ENCODE measurements at places on chromosomes 7 and 10. TPM values are rescaled to one million over a fixed set of nuclear protein-coding genes. Genes with fewer than 3 reads are reported as not detected.

DNA sequence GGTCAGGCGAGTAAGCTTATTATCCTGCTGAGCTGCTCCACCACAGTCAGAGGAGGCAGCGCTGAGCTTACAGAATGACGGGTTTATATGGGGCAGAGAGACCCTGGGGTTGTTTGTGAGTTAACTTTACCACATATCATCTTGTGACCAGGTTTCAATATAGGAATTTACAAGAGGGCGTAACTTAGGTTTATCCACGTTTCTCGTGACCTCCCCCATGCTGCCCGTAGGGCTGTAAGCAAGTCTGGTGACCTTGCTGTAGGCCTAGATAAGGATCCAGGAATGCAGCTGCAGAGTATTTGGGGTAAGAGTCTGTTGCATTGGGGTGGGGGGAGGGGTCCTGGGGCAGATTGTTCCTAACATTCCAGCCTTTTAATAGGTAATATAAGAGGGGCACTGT lies 24.6 kb downstream of the SCIN start:
- DNase-seq, result no peak

DNA sequence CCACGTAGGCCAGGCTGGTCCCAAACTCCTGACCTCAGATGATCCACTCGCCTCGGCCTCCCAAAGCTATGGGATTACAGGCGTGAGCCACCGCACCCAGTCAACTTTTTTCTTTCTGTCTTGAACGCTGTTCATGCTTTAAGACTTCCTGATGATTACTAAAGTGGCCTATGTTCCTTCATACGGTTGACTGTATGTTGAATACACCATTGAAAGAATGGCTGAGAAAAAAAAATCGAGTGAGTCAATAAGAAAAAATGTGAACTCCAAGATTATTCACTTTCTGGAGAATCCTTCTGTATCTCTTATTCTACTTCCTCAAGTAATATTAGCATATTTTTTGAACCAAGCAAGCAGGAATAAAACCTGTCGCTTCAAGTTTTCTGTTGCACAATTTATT lies 955.0 kb downstream of the GATA3 start:
- no peak for DNase-seq

- DNase-seq, result no peak
Observed at GRCh38 chr7:148715027-148715426, 16.3 kb downstream of the CUL1 start.

DNA sequence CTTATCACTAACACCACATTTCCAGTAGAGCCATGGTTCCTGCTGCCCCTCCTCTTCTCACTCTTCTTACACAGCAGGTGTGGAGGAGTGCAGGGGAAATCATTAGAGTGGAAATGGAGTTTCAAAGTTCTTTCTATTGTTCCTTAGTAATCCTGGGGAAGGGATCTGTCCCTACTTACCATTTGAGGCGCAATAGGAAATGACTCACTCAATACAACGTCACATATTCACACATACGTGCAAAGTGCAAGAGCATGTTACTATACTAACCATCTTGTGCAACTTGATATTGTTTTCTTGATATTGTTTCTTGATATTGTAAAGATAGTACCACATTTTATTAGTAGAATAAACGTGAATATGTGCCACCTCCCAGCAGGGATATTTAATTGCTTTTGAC lies 1010.2 kb downstream of the DNAJB9 start:
- no peak for DNase-seq

GRCh38 chr10:111126077-111126476 lies 49.2 kb downstream of the ADRA2A start:
- no peak for DNase-seq

- no peak for DNase-seq
Observed at GRCh38 chr7:102320601-102321350, 34.1 kb downstream of the SH2B2 start.

The NODAL gene
- not detected for total RNA-seq

- DNase-seq, result no peak
Observed at GRCh38 chr10:98326621-98327027, 58.6 kb upstream of the LOXL4 start.

DNA sequence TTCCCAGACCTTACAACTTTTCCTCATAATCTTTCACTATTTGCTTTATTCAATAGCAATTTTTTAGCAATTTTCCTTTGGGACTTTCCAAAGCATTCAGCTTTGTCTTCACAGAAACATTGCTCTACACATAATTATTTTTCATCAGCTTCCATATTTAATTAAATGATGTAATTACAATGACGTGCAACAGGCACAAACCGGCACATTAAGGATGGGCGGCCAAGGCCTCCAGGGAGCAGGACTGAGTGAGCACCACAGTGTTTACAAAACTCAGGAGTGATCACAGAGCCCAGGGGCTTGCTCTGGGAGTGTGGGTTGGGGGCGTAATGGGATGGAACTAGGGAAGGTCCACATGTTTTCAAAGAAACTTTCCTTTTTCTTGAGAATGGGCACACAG lies 69.8 kb downstream of the MAD1L1 start:
- no peak for DNase-seq

DNA sequence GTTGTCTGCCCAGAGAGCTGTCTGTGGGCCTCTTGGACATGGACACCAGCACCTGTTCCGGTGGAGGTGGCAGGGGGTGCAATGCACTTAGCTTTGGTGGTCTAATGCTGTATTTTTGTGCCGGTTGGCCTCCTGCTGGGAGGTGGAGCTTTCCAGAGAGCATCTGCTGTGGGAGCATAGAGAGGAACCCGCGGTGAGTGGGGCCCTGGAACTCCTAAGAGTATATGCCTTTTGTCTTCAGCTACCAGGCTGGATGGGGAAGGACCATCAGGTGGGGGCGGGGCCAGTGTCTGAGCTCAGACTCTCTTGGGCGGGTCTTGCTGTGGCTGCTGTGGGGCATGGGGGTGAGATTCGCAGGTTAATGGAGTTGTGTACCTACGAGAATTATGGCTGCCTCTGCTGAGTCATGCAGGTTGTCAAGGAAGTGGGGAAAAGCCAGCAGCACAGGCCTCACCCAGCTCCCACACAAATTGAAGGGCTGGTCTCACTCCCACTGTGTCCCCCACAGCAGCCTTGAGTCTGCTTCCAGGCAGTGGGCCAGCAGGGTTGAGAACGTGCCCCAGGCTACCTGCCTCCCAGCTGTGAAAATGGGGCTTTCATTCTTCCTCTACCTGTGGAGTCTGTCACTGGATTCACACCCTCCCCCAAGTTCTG lies 29.0 kb downstream of the JAKMIP3 start:
- DNase-seq, result no peak
